GM23338 (cell line): ENCODE measurements at places on chromosomes 5 and 9.

DNA sequence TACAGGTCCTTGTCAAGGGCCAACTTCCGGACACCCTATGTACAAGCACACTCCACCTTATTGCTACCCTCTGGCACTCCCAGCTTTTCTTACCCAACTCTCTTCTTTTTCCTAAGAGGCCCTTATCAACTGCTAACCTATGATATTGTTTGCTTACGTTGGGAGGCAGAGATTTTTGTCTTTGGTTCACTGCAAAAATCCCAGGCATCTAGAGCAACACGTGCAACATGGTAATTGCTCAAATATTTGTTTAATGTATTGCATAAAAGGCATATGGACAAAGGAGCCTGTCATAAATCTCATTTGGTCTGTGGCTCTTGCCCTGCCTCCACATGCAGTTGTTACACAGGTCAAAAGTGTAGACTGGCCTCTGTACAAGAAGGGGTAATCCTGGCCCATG is 35.8 kb upstream of the ATP10B start:
- no peak for DNase-seq

- DNase-seq, result no peak
Measured at GRCh38 chr9:14033067-14033466, 280.9 kb downstream of the NFIB start.

DNA sequence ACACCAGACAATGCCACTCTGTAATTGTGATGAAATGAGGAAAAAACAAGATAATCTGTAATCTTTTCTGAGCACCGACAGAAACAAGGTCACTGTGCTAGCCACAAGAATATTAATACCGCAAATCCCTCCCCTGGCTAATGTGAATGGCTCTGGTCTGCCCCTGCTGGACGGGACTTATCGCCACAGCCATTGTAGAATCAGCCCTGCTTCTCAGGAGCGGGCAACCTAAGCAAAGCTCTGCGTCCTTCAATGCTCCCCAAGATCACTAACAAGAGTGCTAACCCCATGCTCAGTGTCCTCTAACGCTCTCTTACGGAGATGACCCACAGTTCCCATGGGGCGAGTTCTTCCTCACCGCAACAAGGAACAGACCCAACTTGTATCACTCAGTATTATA is 42.7 kb downstream of the OR2V1 start:
- peak; percentile 83 for DNase-seq

DNA sequence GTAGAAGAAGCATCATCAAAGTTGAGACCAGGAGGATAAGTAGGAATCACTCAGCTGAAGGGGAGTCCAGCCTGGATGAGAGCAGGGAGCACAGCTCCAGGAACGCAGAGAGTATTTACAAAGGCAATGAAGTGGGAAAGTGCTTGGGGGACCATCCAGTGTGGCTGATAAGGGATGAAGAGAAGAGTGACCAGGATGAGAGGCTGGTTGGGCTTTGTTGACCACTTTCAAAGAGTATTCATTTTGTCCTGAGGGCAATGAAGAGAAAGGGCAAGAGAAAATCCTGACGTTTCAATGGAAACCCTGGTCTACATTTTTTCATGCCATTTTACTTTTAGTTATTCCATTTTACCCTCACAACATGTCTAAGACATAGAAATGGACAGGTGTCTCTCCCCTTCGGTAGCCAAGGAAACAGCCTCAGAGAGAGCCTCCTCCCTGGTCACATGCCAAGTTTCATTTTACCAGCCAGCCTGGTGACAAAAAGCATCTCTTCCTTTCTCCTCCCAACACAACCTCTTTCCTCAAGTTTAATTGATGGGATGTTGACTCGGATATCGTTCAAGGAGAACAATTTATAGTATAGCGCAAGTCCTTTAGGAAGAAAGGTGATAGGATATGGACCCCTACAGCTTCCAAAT is 492.7 kb upstream of the CLINT1 start:
- no peak for DNase-seq

- no peak for DNase-seq
Measured at GRCh38 chr5:139185589-139185988, 12.6 kb downstream of the SIL1 start.

DNA sequence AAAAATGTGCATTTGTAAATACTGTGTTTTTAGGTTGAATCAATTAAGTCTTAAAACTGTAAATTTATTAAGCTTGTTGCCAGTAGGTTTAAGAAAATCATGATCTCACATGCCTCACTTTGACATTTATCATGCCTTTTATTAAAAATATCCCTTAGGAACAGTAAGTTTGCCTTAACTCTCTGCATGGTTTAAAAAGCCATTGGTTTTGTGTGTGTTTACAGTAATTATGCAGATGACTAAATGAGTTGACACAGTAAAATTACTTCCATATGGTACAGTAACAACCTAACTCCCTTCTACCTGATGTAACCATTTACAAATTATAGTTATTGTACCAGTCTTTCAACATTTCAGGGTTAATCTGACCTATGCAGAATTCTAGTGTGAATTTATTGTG is 6.5 kb downstream of the RPS6 start:
- DNase-seq, result no peak

DNA sequence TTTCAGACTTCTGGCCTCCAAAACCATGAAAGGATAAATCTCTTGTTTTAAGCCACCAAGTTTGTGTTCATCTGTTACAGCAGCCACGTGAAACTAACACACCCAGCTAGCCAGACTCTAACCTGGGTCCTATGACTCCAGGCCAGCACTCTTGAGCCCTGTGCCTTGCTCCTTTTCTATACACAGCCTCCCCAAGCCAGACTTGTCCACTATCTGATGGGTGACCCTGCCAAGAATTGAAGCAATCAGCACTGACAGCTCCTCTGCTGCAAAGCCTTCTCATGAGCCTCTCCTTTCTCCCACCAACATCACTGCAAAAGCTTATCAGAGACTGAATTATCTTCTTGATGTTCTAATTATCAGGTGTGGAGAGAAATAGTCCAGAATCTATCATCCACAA is 41.4 kb downstream of the SIL1 start:
- no peak for DNase-seq

DNA sequence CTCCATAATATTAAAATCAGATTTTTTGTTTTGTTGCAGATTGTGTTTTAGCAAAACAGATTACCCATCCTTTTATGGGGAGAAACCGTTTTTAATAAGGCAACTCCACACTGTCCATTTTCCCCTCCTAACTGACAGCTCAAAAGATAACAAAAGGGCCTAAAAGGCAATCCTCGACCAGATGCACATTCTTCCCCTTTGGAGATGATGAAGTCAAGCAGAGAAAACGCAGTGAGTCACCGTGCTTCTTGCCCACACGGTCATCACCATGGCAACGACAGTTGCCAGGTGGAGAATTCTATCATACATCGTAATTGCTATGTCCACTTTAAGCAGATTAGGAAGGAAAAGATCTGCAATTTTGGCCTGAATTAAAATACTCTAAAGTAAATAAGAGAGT is 96.4 kb downstream of the DIRAS2 start:
- DNase-seq, result peak; percentile 32

DNA sequence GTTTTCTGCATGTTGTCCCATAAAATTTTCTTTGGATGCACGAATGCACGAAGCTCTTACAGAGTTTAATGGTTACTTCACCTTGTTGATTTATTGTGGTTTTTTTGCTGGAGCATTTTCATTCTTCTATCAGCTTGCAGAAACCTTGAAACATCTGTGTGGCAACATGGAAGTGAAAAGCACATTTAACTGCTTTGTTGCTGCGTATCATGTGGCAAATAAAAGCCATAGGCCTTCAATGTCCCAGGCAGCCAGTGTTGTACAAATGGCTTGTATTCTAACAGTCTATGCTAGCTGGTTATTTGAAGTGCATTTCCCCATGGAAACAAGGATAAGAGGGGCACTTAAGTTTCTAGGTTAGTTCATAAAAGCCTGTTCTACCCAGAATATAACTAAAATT is 42.5 kb upstream of the RASGRF2 start:
- no peak for DNase-seq

DNA sequence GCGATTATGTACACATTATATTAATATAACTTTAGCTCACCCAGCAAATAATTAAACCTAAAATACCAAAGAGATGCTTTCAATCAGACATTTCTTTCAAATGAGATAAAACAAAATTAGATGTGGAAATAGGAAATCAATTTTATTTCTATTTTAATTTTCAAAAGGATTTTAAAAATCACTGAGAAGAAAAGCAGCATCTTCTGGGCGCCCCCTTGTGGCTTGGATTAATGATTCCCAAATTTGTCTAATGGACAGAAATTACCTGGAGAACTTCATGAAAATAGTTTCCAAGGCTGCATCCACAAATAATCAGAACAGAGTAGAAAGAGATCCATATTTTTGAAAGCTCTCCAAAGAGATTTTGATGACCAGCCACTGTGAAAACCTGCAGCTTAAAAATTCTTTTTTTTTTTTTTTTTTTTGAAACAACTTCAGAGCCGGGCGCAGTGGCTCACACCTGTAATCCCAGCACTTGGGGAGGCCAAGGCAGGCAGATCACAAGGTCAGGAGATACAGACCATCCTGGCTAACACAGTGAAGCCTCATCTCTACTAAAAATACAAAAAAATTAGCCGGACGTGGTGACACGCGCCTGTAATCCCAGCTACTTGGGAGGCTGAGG is 50.9 kb upstream of the CEMIP2 start:
- DNase-seq, result peak; percentile 59

DNA sequence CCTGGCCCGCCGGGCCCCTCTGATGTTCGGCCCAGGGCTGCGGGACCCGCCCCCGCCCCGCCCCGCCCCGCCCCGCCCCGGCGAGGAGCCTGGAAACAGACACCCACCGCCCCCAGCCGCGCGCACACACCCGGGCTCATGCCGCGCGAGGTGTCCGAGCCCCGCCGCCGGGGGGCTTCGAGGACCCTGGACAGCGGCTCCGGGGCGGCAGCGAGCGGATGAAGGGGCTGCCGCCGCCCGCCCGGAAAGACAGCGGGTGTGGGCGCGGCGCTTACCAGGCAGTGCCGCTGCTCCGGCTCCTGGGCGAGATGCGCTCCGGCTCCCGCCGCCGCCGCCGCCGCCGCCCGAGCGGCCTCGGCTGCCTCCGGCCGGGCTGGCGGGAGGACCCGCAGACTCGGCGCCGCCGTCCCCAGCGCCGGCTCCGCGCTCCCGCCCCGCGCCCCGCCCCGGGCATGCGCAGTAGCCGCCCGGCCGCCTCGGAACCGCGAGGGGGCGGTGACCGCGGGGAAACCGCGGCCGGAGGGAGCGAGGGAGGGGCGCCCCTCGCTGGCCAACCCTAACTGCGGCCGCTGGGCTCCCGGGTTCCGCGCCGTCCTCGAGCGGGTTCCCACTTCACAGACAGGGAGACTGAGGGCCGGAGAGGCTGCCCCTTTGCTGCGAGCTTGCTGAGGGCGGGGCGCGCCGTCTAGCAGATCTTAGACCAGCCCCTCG is at the start of gene GPRIN1:
GPRIN1 (minus strand) TSS at position 433 of the 711 bp plus-strand sequence. CDS start 10,322 bp downstream, outside the sequence.
- DNase-seq, result peak; percentile 79

GRCh38 chr5:170232786-170233185 is at the start of gene C5orf58:
C5orf58 (plus strand) TSS chr5:170232985; CDS start chr5:170234977, 1,992 bp downstream.
- peak; percentile 75 for DNase-seq

DNA sequence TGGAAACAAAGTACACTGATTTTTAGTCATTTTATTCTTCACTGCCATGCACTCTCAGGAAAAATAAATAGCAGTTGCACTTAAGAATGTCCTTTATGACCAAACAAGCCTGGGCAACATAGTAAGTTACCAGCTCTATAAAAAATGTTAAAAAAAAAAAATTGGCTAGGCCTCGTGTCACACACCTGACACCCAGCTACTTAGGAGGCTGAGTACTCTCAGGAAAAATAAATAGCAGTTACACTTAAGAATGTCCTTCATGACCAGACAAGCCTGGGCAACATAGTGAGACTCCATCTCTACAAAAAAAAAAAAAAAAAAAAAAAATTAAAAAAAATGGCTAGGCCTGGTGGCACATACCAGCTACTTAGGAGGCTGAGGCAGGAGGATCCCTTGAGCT is 304.6 kb downstream of the SLCO4C1 start:
- DNase-seq, result no peak

DNA sequence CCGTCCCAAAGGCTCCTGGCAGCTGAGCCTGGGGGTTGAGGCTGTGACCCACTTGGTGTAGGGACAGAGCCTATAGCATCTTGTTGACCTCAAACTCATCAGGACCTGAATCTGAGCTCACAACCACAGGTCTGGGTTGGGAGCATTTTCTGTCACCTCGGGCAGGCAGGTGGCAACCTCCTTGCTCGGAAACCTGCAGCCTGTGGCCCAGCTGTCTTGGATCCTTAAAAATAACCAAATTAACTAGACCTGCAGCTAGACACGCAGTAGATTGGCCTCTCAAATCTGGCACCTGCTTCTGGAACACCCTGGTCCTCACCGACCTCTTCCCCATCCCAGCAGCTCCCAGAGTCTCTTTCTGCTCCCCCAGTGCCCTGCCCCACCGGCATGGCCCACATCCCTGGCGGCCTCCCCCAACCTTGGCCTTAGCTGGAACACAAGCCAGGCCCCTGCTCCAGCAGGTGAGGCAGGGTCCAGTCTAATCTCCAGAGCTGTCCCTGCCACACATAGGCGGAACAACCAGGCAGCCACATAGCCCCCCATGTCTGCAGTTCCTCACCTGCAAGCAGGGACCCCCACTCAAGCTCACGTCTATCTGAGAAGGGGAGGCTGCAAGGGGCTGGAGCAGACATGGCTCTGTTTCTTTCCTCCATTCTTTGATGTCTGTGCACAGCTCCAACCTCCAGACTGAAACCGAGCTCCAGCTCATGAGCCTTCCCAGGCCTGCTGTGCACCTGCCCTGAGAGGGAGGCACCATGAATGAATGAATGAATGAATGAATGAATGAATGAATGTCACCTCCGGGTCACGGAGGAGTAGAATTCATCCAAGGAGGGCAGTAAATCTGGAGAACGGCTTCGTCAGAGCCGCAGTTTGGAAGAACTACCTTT is 28.3 kb downstream of the PAEP start:
- no peak for DNase-seq

GRCh38 chr9:979983-980382 is 3.5 kb downstream of the DMRT3 start:
- DNase-seq, result no peak

- no peak for DNase-seq
Measured at GRCh38 chr9:113269355-113269754, 6.0 kb downstream of the CDC26 start.

DNA sequence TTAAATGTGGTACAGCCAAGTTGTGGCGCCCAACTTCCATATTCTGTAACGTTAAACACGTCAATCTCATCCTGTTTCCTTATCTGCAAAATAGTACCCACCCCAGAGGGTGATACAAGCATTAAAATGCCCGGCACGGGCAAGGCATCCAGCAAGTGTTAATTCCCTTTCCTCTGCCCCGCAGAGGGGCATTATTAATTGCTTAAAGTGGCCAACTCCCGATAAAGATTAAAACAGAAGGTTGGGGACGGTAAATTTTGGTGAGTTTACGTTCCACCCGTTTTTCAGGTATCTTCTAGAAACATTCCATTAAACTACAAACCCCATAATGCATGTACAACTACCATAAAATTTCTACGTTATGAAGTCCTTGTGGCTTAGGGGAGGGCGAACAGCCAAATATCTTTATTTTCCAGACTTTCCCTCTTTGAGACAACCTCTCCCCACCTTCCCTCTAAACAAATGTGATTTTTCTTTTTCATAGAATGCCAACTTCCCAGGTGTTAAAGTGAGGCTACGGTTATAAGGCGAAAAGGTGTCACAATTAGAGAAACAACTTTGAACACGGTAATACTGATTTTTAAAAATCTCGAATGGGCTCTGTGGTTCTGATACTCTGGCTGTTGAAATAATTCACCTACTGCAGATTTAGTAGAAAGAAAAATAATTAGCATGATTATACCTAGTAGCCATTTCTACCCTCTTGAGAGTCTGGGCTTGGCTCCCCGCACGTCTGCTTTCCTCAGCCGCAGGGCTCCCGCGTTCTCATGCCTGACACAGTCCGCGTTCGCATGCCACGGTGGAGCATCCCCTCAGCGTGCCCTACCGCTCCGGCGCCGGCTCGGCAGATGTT is 1.2 kb upstream of the GPBP1 start:
- DNase-seq, result no peak

GRCh38 chr5:141618030-141618803 is 583 bp downstream of the DIAPH1 start:
- peak; percentile 85 for DNase-seq
